Left forelimb (tissue), 1 donor: ENCODE measurements at places on chromosomes 3 and 15.

- peak; percentile 89 for DNase-seq
Observed at GRCh38 chr3:148697306-148698189, at the start of gene AGTR1. AGTR1 (plus strand) TSS chr3:148697903; CDS start chr3:148741036, 43,133 bp downstream.

DNA sequence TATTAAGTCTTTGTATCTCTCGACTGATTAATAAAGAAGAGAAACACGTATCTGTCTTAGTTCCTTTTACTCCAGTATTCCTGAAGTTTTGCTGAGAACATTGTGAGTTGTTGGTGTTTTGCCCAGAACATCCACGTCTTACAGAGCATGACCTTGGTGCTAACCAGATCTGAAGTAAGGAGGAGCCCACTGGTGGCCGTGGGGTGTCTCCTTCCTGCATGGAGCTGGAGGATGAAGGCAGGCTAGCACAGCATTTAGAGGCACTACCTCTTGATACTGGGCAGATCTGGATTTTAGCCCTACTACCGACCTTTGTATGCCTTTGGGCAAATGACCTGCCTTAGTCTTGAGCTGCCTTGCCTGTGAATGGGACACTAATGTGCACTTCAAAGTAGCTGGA lies 28.9 kb upstream of the ESYT3 start:
- DNase-seq = peak; percentile 23

GRCh38 chr3:139521816-139522215 lies 17.7 kb downstream of the RBP1 start:
- DNase-seq = no peak

- no peak for DNase-seq
Observed at GRCh38 chr3:194395778-194396538, 3.1 kb downstream of the GP5 start.

- DNase-seq = no peak
Observed at GRCh38 chr3:141170678-141171295, 60.8 kb upstream of the PXYLP1 start.

- no peak for DNase-seq
Observed at GRCh38 chr3:119013951-119014350, 20.7 kb downstream of the IGSF11 start.

GRCh38 chr15:52324109-52324508 lies 28.5 kb upstream of the MYO5C start:
- no peak for DNase-seq
